Fibroblast of villous mesenchyme (primary cell): ENCODE measurements at places on chromosomes 5 and 9. TPM values are rescaled to one million over a fixed set of nuclear protein-coding genes. Genes with fewer than 3 reads are reported as not detected.

DNA sequence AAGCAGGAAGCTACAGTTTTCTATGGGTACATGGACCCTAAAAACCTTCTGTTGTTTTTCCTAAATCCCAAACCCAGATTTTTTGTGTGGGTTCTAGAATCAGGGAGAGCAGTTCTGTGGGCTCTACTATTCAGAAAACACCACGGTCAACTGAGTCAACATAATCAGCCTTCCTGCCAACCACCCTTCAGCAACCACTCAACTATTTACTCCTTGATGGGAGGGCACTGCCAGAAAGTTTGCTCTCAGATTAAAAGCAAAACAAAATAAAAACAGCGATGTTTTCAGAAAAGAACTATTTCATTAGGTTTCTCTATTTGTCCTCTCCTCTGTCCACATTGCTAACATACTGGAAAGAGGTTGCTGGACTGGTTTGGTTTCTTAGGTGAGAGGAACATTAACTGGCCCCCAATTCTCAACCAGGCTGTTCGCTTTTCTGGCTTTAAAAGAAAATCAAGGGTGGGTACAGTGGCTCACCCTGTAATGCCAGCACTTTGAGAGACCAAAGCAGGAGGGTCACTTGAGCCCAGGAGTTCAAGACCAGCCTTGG lies 72.3 kb downstream of the GCNT1 start:
- DNase-seq = no peak

DNA sequence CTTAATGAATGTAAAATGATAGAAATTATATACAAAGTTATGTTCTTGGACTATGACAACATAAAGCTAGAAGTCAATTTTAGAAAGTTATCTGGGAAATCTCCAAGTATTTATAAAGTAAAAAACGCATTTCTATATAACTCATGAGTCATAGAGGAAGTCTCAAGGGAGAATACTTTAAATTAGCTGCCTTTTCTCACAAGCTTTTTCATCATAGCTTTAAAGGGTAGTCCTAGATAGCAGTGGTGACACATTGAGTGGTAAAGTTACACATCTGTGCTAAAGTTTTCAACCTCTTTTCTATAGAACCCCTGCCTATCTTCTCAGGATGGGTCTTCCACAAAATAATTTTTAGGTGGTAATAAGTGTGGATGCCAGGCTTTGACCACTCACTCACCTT lies 598.3 kb upstream of the FAM174A start:
- no peak for DNase-seq

DNA sequence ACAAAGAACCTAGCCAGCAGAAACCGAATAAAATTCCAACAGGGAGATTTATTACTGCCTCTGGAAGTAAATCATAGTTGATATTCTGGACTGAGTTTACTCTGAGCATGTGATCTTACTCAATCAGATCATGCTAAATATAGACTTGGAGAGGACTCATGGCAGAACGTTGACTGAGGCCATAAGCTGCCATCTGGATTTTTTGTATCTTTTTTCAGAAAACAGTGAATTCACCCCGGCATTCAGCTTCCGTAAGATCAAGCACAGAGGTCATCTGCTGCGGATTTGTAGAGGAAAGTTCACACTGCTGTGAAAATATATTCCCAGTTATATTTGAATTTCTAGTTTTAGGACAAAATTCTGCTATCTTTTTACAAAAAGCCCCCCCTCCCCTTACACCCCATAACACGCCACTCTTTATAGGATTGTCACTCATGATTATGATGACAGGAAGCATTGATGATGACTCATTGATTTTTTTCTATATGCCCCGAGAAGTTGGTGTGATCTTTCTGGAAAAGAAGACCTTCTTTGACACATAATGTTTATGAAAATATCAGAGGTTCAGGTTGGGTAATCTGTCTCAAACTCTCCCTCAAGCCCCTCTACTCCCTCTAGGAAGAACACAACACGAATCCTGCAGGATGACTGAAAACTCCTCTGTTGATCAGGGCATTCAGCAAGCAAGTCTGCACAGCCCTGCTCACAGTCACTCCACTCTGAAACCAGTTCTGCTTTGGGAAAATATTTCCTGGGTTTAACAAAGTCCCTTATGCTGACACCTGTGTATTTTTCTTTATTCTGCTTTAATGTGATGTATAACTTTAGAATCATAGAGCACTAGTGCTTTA lies 70.8 kb downstream of the NXNL2 start:
- DNase-seq = peak; percentile 75

DNA sequence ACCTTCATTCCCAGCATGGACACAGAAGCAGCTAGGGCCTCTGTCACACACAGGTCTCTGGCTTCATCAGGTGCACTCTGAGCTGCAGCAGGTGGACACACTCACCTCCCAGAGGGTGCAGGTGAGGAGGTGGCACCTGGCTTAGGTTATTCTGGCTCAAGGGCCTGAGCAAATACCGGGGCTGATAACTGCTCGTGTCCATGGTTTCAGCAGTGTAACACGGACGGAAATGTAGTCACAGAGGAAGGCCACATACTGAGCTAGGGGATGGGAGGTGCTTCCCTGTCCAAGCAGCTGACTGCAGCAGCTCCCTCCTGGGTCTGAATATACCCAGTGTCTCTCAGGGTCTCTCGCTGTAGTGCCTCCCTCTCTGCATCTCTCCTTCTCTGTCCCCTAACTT lies 5.7 kb downstream of the PHF2 start:
- no peak for DNase-seq

DNA sequence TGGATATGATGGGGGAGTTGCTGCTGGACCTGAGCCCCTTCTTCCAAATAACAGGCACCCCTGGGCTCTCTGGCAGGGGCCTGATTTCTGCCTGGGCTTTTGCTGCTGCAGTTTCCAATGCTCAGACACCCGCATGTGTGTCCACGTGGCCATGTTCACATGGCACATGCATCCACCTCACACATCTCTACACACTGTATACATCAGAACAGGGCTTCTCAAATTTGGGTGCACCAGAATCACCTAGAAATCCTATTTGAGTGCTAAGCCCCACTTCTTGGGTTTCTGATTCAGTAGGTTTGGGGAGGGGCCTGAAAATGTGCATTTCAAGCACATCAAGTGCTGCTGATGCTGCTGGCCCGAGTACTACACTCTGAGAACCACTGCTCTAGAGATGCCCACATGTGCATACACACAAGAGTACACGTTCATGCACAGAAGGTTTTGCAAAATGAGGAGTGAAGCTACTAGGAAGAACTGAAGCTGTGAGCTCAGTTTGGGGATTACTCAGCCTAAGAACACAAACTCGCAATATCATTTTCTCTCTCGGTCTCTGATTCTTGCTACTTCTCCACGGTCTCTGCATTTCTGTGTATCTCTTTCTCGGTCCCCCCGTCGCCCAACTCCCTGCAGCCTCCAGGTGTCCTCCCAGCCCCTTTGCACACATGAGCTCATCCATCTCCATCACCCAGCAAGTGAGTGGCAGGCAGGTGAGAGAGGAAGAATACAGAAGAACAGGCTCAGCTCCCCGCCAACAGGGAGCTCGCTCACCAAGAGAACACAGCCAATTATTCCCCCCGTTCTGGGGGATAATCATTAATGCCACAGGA lies 97.0 kb downstream of the PCDH1 start:
- no peak for DNase-seq

DNA sequence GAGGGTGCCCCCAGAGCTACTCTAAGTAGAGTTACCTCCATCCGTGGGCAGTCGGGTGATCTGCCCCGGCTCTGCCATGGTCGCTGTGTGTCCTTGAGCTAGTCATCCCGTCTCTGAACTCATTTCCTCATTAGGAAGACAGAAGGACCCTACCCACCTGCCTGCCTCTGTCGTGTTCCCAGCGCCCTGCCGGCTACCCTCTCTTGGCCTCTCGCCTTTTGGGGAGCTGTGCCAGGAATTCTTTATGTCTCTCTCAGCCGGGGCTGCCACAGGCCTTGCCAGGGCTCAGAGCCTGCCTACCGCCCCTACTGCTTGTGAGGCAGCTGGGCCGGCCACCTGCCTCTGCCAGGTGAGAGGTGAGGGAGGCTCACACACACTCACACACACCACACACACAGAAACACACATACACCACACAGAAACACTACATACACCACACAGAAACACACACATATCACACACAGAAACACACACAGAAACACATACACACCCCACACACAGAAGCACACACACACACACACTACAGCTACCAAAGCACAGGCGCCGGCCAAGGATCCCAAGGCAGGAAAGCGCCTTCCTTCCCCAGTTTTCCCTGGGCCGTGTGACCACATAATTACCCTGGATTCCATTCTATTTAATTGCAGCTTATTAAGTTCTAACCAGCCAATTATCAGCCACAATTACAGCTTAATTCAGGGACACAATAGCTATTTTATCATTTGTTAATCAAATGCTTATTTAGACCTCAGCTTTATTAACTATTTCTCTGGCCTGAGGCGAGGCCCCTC lies 41.7 kb downstream of the UNC5A start:
- DNase-seq = no peak

DNA sequence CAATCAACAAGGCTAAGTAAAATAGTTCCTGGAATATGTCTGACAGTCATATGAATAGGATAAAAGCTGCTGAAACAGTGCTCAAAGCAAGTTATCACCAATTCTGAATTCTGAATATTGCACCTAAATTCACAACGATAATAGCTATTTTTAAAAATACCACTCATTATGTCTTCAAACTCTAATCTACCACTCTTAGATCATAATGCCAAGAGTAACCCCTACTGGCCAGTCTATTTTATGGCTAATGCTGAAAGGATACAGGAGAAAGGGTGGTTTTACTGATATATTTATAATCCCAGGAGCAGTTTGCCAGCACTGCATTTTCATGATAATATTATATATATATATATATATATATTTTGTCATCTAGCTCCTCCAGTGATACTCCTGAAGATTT lies 232.8 kb downstream of the PDE4D start:
- peak; percentile 22 for DNase-seq

- no peak for DNase-seq
Observed at GRCh38 chr9:92208693-92209524, 84.6 kb downstream of the IARS1 start.

DNA sequence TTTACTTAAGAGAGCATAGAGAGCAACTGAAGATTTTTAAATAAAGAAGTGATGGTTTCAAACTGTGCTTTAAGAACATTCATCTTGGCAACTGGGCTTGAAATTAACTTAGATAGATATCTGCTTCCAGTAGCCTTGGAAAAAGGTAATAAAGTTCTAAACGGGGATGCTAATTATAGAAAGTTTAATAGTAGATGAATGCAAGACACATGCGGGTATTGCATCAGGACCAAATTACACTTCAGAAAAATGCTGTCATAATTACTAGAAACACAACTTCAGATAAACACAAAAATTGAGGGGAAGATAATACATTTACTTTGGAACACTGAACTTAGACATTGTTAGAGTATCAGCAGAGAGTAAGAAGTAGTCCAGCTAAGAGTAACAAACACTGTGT lies 227.7 kb upstream of the SNX2 start:
- no peak for DNase-seq

DNA sequence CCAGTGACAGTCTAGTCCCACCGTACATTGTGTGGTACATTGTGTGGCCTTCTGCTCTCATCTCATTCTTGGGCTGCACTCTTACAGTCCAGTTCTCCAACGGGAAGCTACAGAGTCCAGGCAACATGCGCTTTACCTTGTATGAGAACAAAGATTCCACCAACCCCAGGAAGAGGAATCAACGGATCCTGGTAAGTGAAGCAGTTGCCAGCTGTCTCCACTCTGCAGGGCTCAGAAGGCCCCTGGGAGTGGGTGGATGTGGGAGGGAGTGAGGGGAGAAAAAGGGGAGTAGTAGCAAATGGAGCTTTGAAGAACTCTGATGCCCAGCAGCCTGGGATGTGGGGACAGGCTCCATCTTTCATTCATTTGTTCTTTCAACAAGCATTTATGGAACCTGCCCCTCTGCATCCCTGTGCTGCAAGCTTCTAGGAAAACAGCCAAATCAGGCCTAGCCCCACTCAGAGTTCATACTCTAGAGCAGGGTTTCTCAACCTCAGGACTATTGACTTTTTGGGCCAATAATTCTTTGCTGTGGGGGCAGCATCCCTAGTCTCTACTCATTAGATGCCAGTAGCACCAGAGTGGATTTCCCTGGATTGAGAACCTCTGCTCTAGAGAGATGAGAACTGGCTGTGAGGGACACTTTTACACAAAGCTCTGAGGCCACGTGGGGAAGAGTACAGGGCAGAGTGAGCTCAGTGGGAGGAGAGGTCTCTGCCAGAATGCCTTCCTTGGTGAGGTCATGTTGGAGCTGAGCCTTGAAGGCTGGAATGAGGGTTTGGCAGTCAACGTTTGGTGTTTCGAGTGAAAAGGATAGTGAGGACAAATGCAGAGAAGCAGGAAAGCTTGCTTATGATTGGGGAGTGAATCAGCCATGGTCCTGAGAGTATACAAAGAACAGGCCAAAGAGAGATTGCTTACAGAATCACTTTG lies 1.1 kb downstream of the POLR1E start:
- DNase-seq = peak; percentile 71

- DNase-seq = no peak
Observed at GRCh38 chr5:169290895-169291294, 10.0 kb downstream of the SLIT3 start.

GRCh38 chr5:55134053-55134722 lies 25.8 kb upstream of the GPX8 start:
- DNase-seq = no peak

DNA sequence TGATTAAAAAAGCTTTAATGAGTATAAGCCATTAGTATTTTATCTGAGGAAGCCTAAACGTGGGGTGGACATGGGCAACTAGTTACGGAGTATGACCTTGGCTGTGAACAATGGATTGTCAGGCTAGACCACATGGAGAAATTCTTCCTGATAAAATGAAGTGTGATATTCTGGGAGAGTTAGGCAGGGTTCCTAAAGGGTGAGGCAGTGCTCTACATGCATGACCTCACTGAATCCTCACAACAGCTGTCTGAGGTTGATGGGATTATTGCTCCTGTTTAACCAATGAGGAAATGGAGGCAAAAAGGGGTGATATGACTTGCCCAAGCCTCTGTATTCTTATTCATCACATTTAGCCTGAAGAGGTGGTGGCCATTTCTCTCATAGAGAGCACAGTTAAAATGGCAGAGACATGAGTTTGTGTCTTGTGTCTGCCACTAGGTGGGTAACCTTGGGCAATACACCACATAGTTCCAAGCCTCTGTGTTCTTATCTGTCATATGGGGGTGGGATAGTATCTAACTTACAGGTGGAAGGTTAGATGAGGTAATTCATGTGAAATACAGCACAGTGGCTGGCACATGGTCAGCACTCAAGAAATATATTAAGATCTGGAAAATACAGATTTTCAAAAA lies 96.1 kb upstream of the NR3C1 start:
- DNase-seq = no peak

DNA sequence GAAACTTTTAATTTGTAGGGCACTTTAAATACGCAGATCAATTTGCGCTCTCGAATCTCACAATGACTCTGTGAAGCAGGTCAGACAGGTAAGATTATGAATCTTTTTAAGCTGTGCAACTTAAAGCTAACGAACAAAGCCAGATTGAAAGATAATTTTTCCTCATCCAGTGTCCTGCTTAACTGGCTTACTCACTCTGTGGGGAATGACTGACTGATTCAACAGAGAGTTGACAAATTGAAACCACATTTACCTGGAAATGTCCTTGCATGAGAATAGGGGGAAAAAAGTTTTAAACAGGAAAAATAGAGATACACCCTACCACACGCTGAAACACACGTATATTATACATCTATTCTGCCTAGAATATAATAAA lies 187.9 kb downstream of the MAN2A1 start:
- DNase-seq = no peak

PCDHGA10 gene
- 11.7 and 12.2 TPM in 2 replicates for total RNA-seq

TAF7 gene
- total RNA-seq = 49.3 and 73.0 TPM in 2 replicates

CDH9 gene
- total RNA-seq = not detected in 2 replicates

TMEM215 gene
- total RNA-seq = not detected in 2 replicates

ARSI gene
- 13.8 and 23.5 TPM in 2 replicates for total RNA-seq

CCDC183 gene
- 0.32 and 0.43 TPM in 2 replicates for total RNA-seq

PRDM9 gene
- not detected in 2 replicates for total RNA-seq
